ENCODE measurements at places on chromosomes 16 and 17.

DNA sequence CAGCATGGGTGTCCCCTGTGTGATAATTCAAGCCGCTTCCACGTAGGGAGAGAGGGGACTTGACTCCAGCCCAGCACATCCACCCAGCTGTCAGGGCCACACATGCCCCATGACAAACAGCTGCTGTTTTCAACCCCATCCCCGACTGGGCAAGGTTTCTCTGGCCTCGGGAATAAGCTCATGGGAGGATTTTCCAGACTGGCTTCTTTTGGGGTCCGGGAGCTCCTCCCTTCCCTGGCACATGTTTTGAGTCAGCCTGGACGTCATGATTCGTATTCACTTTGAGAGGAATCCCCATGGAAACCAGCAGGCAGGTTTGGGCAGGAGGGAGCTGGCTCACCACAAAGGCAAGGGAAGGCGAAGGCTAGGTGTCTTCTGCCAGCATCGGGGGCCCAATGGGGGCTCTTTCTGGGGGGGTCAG lies 156.4 kb downstream of the CMIP start:
- DNase-seq, result no peak

- DNase-seq, result no peak
These were observed 187.6 kb downstream of the FTO start for GRCh38 chr16:53891409-53892139.

DNA sequence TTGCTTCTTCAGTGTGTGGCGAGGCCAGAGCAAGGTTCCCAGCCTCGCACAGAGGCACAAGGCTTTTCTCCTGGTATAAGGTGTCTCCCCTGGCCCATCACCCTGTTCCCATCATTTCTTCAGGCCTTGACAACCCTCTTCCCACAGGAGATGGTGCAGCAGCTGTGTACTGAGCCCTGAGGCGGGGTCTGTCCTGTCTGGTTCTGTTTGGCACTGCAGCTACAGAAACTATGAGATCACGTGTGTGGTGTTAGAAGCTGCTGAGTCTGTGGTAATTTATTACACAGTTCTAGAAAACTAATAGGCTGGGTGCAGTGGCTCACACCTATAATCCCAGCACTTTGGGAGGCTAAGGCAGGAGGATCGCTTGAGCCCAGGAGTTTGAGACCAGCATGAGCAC lies 7.2 kb downstream of the PLA2G15 start:
- no peak for DNase-seq

DNA sequence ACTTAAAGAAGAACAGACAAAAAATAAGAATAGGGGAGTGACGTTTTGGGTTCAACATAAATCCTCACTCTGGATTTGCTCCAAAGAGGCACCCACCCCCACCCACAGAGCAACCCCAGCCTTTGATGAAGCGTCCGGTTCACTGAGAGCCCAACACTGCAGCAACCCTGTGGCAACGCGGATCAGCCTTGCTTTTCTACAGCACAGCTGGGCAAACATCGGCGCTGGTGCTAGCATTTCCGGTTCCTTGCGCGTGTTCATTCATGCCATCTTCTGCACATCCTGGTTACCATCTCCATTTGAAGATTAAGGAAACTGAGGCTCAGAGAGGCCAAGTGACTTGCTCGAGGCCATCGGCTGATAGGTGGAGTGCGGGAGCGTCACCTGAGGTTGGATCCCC lies 8.7 kb upstream of the GINS2 start:
- no peak for DNase-seq

DNA sequence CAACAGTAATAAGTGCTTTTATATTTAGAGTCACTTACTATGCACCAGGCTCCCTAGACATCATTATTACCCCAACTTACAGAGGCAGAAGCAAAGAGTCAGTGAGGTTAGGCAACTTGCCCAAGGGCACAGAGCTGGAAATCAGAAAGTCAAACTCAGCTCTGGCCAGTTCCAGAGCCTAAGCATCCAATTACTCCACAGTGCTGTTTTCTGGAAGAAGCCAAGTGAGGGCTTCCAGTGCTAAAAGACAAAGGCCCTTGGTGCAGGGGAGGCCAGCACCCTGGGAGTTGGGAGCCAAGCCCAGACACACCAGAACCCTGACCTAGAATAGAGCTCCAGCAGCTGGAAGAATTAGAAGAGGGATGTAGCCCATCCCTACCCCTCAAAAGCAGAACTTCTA lies 40.2 kb downstream of the C17orf67 start:
- no peak for DNase-seq

GRCh38 chr17:63991611-63992010 lies 6.5 kb upstream of the PRR29 start:
- DNase-seq, result no peak

DNA sequence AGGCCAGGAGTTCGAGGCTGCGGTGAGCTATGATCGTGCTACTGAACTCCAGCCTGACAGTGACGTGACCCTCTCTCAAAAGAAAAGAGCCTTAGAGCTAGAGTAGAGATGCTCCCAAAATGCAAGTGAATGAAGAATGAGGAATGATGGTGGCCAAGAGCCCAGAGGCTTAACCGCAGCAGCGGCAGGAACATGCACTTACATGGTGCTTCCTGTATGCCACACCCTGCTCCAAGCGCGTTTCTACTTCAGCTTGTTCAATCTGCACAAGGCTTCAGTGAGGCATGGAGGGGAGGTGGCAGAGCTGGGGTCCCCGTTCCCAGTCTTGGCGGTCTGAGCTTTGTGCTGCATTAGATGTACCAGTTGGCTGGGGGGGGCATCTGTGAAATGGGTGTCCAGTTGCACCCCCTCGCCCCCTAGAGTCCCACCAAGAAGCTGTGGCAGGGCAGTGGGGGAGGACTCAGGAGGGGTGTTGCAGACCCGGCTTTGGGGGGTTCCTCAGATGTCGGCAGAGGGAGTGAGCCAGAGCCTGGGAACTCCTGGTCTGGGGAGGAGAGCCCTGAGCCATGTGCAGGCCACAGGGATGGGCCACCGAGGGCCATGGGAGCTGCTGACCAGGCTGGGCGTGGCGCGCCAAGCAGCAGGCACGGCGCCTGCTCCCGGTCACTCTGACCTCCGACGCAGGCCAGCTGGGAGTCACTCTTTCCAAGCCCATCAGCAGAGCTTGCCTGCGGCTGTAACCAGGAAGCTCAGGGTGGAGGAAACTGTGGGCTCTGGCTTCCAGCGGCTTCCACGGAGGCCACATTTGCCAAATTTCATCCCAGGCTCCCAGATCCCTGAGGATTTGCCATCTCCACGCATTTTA lies 260.1 kb downstream of the PARN start:
- no peak for DNase-seq

- DNase-seq, result no peak
These were observed 88.5 kb downstream of the NPIPB11 start for GRCh38 chr16:29318037-29318436.

DNA sequence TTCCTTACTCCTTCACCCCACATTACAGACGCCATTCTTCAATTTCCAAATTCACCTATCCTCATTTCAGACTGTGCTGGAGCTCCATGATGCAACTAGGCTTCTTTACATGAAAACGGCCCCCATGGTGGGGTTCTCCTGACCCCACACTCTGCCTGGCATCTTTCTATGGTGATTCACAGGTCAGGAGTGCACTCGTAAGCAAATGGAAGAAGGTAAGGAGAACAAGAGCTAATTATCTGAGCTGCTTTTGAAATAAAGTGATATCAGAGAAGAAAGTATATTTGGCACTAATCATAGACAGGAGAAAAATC lies 27.5 kb upstream of the SUPT4H1 start:
- no peak for DNase-seq

DNA sequence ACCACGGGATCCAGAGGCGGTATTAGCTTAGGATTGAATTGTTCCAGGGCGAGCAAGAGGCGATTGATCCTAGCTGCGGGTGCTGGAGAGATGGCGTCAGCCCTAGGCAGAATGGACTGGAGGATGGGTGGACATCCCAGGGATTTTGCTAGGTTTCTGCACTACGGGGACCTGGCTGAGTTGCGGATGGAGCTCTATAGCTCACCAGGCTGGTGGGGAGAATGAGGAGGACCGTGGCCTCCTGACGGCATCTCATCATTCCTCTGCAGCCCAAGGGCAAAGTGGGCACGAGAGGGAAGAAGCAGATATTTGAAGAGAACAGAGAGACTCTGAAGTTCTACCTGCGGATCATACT lies 614 bp downstream of the TMEM208 start:
- no peak for DNase-seq

DNA sequence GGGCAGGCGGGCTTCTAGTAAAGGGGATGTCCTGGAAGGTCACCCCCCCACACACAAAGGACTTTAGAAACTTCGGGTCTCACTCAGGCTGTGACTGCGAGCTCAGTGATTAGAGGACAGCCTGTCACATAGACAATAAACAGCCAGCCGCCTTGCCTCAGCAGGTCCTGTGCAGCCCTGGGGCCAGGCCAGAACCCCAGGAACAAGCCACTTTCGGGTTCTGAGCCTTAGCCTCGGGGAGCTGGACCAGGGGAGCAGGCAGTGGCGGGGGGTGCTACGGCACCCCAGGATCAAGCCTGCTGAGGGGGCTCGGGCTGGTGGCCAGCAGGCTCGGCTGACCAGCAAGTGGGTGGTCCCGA lies 1.1 kb downstream of the GAS7 start:
- no peak for DNase-seq

- DNase-seq, result no peak
These were observed 131.5 kb downstream of the SNX11 start for GRCh38 chr17:48238933-48239602.

- DNase-seq, result no peak
These were observed 6.2 kb upstream of the CYLD start for GRCh38 chr16:50735629-50736122.

DNA sequence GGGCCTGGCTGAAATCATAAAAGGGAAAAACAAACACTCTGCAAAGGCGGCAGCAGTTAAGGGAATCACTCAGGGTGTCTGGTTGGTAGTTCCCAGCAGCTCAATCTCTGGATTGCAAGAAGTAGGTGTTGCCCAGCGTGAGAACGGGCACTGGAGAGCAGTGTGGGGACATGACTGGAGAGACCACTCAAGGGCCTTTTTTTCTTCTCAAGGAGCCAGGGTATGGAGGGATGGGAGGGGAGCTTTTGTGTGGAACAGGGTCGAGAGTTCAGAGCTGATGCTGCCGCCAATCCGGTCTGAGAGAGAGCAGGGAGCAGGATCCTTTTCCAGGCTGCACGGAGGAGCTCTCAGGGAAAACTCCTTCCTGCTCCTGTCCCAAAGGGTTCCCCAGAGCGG lies 15.2 kb downstream of the SCNN1B start:
- no peak for DNase-seq

Measured in stimulated activated CD8-positive, alpha-beta memory T cell treated with anti-CD3 and anti-CD28 coated beads, Interleukin-15, amount 100 ng/mL, for 4 hours (primary cell).